HL-60 (cell line): ENCODE measurements at places on chromosomes 2 and 18.
A peak's percentile ranks its signal among the peaks of the same experiment; 100 is the strongest.

- peak; percentile 82 for DNase-seq
Observed at GRCh38 chr18:26255695-26256622, 29.7 kb downstream of the TAF4B start.

DNA sequence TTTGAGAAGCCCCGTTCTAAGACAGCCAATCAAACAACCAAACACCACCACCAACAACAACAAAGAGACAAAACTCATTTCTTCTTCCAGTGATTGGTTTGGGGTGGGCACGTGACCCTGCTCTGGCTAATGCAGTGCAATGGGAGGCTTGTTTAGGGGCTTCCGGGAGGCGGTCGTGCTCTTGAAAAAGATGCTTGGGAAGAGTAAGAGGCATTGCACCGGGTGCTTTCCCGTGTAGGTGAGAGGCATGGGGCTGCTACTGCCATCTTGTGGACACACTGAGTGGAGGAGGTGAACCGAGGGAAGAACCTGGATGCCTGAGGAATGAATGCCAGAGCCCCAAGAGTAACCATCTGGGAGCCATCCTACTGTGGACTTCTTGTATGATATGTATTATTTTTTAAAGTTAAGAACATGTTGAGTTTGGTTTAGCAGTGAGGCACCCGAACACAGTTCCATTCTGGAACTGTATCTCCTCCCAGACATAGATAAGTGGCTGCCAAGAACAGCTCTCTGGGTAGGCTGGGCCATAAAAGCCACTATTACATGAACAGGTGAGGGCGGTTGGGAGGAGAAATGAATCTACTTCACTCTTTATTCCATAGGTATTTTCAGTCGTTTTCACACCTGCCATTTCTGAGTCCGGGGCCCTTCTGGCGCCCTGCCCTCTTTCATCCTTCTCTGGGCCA lies 19.1 kb upstream of the ARHGAP25 start:
- DNase-seq: peak; percentile 75

DNA sequence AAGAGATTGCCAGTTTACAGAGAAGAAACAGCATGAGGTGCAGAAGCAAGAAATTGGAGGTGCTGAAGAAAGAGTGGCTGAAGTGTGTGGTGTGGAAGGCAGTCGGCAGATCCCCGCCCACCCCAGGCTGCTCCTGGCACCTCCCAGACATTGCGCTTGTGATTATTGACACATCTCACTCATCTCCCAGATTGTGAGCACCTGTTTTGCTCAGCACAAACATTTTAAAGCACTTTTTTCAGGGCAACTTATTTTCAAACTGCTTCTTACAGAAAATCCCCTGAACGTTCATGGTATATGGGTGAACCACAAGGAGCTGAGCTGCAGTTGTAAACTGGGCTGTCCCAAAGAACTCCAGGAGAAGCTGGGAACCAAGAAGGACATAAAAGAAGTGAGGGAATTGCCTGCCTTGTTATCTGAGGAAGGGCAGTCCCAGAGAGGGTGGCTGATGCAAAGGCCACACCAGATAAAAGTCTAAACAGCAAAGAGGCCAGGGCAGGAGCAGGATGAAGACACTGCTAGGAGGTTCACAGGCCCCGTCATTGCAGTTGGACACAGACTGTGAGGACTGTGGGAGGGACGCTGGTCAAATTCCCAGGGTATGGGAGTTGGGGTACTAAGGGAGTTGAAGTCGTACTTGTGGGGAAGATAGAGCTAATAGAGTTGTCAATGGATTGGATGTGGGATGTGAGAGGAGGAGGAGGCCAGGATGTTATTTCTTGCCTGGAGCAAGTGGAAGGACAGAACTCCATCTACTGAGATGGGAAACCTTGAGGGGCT lies 65.1 kb downstream of the INPP4A start:
- no peak for DNase-seq

DNA sequence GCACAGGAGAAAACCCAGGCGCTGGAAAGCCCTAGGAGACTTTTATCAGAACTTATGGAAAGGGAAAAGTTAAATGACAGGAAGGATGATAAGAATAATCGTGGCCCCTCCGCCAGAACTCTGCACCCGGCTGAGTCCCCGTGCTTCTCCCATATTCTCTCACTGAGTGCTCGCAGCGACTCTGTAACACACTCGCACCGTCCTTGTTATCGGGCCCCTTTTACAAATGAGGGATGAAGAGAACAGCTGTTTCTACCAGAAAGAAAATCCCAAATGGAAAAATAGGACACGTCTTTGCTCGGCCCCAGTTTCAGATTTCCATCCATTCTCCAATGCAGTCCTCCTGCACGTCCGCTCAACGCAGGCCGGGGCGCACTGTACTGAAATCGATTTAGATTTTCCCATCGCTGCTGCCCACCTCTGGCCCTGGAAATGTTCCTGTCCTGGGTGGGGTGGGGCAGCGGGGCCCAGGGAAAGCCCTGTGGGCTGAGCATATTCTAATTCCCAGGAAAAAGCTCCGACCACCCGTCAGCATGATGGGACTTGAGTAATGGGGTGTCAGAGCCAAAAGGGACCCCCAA lies 66.4 kb downstream of the KCNF1 start:
- no peak for DNase-seq

GRCh38 chr2:203797276-203797675 lies 70.3 kb upstream of the CTLA4 start:
- DNase-seq: no peak

DNA sequence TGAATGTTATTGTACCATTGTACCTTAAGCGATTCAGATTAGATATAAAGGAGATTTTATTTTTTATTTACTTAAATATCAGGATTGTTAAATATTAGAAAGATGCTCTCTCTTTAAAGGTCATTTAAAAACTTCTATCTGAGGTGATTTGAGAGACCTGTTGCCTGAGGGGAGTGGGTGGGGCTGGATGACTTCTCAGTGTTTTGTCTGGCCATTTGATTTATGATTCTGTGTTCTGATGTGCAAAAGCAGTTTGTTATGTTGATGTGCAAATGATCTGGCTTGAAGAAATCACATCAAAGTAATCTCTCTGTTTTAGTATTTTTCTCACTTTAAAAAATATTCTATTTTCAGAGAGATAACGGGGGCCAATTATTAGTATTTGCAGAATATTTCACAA lies 370.8 kb downstream of the NUP35 start:
- DNase-seq: no peak
